ENCODE measurements at places on chromosomes 1 and 21.

DNA sequence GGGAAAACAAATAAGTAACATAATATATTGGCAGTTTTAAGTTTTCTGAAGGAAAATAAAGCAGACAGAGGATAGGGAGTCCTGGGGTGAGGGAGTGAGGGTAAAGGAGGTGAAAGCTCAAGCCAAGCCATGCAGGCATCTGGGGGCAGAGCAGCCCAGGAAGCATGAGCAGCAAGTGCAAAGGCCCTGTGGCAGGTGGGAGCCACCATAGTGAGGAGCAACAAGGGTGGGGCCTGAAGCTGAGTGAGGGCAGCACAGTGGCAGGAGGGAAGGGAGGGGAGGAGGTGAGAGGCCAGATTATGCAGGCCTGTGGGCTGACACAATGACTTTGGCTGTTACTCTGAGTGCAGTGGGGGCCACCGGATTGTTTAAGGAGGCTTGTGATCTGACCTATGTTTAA, 138.8 kb upstream of the TNR start:
- DNase-seq: no peak

DNA sequence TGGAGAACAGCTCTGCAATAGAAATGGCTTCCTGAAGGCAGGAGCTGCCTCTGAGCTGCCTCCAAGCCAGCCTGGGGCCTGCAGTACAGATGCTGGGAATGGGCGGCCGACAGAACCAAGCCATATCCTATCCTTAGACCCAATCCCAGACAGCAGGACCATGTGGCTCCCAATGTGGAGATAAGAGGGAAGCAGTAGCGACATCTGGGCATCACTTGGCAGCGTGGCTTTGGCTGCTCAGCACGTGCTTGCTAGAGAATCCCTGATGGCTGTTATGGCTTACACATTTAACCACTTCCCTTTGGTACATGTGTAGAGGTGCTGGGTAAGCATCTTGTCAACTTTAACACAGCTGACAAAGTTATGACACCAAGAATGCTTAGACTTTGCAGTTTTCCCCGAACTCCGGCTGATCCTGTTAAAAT, 87.7 kb downstream of the MAN1C1 start:
- DNase-seq: no peak

- DNase-seq: no peak
Observed at GRCh38 chr1:61480273-61480935, 244.5 kb downstream of the TM2D1 start.

DNA sequence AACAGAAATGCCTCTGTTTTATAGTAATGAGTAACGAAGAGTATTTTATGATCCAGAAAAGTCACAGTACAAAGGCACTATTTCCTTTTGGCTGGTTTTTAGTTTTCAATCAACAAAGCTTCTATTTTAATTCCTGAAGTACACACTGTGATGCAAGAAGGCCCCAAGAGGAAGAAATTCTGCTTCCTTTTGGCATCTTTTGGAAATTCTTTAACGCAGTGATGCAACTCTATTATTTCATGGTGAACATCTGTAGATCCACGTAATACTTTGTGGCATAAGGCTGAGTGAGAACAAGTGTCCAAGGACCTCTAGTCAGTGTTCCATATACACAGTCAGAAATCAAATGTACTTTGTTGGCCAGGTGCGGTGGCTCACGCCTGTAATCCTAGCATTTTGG, 137.5 kb downstream of the TGFB2 start:
- no peak for DNase-seq

- DNase-seq: peak; percentile 19
Observed at GRCh38 chr1:89081005-89081404, 16.0 kb upstream of the GBP1 start.

- no peak for DNase-seq
Observed at GRCh38 chr1:194644528-194644927, 1458.1 kb upstream of the B3GALT2 start.

DNA sequence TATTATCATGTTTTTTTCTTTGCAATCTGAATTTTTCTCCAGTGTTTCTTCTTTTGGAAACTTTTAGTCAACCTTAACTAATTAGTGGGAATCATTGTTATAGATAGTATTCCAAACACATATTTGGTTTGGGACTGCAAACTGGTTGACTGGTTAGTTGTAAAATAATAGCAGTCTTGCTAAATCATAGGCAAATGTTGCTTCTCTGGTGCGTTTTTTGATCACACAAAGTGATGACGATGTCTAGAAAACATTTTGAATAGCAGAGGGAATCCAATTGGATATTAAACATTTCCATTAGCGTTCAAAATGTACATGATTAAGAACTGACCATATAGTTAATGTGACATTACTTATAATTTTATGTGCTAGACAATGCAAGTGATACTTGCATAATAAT, 4.5 kb downstream of the DNAJB4 start:
- no peak for DNase-seq

- no peak for DNase-seq
Observed at GRCh38 chr1:17741052-17741451, 14.1 kb upstream of the ACTL8 start.

GRCh38 chr21:41621513-41621912, 113.6 kb upstream of the TMPRSS2 start:
- no peak for DNase-seq

GRCh38 chr1:170483051-170483450, 48.9 kb upstream of the GORAB start:
- no peak for DNase-seq

DNA sequence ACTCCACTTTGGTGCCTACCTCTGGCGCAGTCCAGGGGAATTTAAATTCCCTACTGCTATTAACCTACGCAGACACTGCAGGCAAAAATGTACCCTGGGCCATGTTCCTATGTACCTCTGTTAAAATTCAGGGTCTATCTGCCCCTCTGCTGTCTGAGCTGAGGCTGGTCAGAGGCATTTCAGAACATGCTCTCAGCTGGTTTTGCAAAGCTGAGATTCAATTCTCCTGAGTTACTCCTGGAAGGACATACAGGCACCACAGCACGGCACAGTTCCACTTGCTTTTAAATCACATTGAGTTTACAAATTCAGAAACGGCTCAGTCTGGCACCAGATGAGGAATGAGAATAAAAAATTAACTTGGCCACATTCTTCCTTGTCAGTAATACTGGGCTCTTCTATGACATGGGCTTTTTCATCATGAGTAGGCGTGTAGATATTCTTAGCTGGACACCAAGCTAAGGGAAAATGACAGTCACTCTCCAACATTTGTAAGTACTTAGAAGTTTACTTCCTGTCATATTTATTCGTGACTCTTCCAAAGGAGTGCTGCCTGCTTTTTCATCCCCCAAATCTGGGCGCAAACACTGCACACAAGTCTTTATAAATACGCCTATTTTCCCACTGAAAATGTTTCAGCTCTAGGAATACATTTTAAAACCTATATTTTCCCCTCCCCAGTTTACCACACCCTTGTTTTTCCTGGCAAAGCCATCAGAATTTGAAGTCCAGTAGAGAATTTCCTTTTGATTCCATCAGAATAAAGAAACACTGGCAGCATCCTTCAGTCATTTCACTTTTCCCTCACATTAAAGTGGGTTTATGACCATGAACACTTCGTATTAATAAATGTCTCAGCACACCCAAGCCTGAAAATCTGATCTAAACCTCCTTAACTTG, 1.9 kb downstream of the C1orf198 start:
- no peak for DNase-seq

DNA sequence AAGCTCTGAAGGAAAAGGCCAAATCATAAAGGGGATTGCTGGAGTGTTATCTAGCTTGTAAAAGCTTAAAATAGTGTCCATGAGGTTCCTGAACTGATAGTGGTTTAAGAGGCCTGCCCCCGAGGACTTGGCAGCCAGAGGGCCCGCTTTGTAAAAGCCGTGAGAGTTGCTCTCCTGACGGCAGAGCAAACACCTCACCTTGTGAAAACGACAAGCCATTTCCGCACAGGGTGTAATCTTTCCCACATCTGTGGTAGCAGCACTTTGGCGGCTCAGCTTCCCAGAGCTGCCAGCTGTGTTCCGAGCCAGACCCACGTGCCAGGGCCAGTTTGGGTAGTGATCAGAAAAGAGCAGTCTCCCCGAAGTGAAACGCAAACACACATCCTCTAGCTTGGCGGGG, 37.0 kb downstream of the SERBP1 start:
- no peak for DNase-seq

DNA sequence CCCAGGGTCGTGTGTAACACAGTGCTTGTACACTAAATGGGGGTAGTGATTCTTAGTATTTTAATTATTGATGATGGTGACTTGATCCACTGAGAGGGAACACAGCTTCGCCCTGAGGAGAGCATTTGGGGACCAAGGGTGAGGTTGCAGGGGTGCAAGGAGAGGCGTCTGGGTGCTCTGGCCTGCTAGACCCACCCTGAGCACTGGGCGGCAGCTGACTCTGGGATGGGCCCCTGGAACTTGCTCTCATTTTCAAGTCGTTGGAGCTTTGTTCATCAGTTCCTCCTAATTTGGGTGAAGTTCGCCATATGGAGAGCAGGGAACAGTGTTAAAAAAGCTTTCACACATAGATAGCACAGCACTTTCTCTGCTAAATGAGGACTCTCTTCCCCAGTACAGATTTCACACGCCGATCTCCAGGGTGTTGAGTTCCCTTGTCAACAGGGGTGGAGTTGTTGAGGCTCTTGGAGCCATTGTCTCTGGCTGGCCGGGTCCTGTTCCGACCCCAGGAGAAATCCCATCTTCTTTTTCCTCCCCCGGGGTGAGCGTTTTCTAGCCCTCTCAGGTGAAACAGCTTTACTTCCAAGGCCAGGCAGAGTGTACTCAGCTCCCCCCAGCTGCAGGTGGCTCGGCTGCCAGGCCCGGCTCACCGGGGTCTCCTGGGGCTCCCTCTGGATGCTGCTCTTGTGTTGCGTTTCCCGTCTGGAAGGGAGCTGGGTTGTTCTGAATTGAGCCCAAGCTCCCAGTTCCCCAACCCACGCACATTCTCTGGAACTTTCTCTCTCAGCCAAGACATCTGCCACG, 367.4 kb downstream of the RPS6KC1 start:
- no peak for DNase-seq

DNA sequence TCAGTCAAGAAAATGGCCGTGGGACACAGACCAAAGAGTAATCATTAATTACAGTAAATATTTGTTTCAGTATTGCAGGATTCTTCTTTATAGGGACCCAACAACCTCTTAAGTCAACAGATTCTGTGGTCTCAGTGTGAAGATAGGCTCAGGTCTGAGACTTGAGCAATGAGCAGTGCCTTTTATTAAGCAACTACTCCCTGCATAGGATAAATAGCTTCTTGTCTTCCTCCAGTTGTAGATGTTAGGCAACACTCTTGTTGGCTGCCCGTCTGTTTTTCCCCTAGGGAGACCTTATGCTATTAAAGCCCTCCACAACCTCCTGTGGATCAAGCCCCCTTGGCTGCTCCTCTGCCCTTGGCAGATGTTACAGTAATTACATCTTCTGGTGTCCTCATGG, 1.8 kb upstream of the OMA1 start:
- no peak for DNase-seq

DNA sequence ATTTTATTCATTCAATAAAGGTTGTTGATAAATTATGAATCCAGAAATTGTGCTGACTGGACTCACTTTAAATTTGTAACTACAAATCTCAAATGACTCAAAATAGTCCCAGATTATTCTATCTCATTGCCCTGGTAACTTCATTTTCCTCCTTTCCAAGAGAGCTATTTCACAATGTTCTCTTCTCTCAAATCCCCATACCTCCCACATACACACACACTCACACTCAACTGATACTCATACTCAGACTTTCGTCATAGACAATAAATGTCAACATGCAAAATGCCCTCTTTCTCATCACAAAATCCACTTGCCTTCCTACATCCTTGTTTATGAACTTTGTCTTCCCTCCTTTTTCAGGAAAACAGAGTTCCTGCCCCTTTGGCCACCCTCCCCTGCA, 33.3 kb downstream of the EXTL2 start:
- no peak for DNase-seq

GRCh38 chr1:116374353-116375147, 1.5 kb downstream of the ATP1A1 start:
- no peak for DNase-seq

GRCh38 chr1:182596934-182597333, 7.3 kb downstream of the RGS16 start:
- DNase-seq: no peak

GRCh38 chr1:27388337-27389005, 4.0 kb upstream of the GPR3 start:
- no peak for DNase-seq

- DNase-seq: peak; percentile 64
Observed at GRCh38 chr1:65421351-65422025, 1.0 kb downstream of the LEPR start.

- no peak for DNase-seq
Observed at GRCh38 chr1:96525657-96526557, 195.7 kb upstream of the PTBP2 start.

DNA sequence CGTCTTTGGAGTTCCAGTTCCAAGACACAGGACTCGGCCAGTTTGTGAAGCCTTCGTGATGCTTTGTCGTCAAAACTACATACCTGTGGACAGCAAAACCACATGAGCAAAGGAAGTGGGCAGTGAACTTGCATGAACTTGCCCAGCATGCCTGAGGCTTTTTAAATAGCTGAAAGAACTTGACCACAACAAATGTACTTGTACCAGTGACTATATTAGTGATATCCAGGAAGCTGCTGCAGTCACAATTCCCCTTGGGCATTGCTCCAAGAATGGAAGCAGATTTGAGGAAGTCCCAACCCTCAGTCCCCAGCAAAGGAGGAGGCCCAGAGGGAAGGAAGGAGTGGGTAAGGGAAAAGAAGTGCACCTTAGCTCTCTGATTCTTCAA, 2.6 kb downstream of the FUCA1 start:
- DNase-seq: no peak

DNA sequence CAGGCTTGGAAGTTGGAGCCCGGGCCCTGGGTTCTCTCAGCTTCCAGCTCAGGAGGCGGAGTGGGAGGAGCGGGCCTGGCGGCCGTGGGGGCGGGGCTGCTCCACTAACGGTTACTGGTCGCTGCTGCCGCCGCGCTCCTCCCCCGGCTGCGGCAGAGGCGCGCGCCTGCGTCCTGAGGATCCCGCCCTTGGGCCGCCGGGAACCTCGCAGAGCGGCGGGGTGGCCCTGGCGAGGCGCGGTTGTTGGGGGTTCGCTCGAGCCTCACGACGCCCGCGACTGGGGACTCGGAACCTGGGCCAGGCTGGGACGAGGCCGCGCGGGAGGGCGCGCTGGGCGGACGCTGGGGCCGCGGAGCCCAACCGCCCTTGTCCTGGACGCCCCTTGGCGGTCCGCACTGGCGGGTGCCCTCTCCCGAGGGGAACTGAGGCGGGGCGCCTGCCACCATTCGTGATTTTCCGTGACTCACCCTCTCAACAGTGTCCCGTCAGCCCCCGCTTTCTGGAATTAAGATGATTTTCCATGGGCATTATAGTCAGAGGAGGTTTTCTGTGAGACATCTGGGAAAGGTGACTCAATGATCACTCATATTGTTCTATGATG, 34.1 kb downstream of the OR2G3 start:
- DNase-seq: no peak

- no peak for DNase-seq
Observed at GRCh38 chr21:37538971-37539590, 172.5 kb downstream of the DYRK1A start.

- DNase-seq: no peak
Observed at GRCh38 chr1:28887419-28887834, 26.9 kb upstream of the EPB41 start.

DNA sequence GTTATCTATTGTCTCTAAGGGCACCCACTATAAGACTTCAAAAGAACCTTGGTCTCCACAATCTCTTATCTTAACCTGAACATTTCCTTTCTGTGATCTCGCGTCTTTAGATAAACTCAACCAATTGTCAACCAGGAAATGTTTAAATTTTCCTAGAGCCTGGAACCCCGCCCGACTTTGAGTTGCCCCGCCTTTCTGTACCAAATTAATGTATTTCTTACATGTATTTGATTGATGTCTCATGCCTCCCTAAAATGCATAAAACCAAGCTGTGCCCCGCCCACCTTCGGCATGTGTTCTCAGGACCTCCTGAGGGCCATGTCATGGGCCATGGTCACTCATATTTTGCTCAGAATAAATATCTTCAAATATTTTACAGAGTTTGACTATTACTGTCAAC, 5.9 kb upstream of the CXADR start:
- no peak for DNase-seq
